Activated CD4-positive, alpha-beta T cell treated with anti-CD3 and anti-CD28 coated beads for 24 hours (primary cell): ENCODE measurements at places on chromosomes 7 and 10.

- DNase-seq = no peak
Observed at GRCh38 chr7:79036356-79036755, 417.1 kb downstream of the MAGI2 start.

- DNase-seq = no peak
Observed at GRCh38 chr7:159172400-159172799, 27.7 kb upstream of the VIPR2 start.

- DNase-seq = no peak
Observed at GRCh38 chr7:133065301-133065700, 16.6 kb downstream of the CHCHD3 start.

DNA sequence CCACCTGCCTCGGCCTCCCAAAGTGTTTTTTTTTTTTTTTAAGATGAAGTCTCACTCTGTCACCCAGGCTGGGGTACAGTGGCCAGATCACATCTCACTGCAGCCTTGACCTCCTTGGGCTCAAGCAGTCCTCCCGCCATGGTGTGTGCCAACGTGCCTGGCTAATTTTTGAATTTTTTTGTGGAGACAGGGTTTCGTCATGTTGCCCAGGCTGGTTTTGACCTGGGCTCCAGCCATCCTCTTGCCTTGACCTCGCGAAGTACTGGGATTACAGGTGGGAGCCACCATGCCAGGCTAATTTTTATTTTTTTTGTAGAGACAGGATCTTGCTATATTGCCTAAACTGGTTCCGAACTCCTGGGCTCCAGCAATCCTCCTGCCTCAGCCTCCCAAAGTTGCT, 9.0 kb upstream of the MLXIPL start:
- no peak for DNase-seq

GRCh38 chr10:74991435-74991834, 120.0 kb upstream of the SAMD8 start:
- DNase-seq = no peak

- DNase-seq = no peak
Observed at GRCh38 chr10:82190432-82191260, 315.7 kb downstream of the NRG3 start.

- no peak for DNase-seq
Observed at GRCh38 chr7:154610903-154611302, 392.0 kb downstream of the PAXIP1 start.

DNA sequence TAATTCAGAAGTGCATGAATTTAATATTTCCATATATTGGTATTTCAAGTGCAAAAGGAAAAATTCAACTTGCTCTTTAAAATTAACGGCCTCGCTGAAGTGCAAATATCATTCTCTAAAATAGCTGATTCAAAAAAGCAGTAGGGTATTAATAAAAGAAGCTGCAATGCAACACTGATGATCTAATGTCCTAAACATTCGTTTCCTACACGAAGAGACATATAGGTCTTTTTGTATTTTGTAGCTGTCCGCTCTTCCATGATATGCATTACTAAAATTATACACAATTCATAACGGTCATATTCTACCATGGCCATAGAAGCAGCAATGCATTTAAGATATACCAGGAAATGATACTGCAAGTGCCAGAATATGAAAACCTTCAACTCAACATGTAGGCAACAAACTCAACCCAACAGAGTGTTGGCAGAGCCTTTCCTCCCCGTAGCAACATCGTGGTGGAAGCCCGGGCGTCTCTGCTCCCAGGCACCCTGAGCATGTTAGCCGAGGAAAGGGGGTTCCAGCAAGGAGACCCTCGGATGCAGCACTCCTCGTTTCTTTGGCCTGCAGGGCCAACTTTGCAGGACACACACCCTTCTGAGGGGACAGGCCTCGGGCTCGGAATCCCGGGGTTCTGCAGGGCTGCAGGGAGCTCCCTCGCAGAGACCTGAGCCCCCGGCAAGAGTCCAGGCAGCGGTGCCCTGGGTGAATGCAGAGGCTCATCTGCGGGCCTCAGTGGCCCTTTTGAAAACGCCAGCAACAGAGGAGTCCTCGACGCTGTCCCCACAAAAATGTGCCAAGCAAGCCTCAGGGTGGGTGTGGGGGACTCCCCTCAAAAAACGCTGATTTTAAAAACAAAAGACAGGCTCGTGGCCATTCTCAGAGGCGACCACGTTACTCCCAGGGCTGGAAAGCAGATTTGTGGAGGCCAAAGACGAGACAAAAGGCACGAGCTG, 1.6 kb downstream of the FAM171A1 start:
- DNase-seq = no peak
